ENCODE measurements at places on chromosomes 16 and 17.

GRCh38 chr17:48605409-48605919 lies 678 bp upstream of the HOXB6 start:
- no peak for DNase-seq

GRCh38 chr17:70073310-70073709 lies 1.7 kb upstream of the KCNJ16 start:
- no peak for DNase-seq

DNA sequence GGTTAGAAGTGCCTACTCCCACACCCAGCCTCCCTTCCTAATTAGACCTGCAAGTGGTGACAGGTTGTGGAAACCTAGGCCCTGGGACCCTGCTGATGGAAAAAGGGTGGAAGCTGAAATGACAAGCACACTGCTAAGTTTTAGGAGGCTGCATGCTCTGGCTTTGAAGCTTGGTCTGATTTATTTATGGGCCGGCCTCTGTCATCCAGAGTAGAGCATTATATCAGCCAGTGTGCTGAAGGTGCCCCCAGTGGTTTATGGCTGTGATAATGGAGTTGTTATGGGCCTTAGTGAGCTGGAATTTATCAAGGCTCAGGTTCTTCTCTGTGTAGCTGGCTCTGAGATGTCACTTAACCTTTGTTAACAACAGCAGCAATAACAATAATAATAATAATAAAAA lies 142.6 kb downstream of the UTP18 start:
- no peak for DNase-seq

DNA sequence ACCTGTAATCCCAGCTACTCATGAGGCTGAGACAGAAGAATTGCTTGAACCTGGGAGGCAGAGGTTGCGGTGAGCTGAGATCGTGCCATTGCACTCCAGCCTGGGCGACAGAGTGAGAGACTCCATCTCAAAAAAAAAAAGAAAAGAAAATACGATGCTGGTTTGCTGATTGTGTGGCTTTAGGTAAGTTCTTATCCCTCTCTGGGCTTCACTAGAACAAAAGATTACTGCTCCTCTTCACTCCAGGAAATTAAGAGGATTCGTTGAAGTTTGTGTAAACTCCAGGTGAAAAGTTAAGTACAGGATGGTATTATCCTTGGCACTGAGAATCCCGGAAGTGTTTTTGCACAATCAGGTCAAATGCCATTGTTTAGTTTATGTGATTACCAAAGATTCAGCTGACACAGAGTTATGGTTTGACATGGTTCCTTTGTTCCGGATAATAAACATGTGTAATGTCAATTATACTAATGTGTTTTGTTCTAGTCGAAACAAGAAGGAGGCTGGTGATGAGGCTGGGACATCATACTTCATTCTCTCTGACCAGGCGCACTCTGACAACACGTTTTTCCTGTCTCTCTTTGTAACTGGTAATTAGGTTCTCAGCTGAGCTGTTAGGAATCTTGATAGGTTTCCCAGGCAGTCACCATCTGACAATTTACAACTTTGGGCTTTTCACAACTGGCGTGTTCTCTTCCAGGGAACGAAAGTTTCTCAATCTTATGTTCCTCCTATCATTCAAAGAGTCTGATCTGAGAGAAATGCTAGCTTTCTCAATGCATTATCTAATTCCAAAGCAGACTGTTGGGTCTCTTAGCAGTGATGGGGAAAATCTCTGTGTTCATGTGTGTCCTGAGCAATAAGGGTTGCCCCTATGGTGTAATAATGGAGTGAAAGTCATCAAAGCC lies 10.8 kb upstream of the TAOK1 start:
- DNase-seq, result no peak

GRCh38 chr16:87864331-87864989 lies 4.8 kb downstream of the SLC7A5 start:
- DNase-seq, result no peak

- no peak for DNase-seq
Observed at GRCh38 chr17:81582341-81582740, 30.2 kb upstream of the FAAP100 start.

GRCh38 chr16:86363836-86364618 lies 146.3 kb upstream of the FOXF1 start:
- no peak for DNase-seq

DNA sequence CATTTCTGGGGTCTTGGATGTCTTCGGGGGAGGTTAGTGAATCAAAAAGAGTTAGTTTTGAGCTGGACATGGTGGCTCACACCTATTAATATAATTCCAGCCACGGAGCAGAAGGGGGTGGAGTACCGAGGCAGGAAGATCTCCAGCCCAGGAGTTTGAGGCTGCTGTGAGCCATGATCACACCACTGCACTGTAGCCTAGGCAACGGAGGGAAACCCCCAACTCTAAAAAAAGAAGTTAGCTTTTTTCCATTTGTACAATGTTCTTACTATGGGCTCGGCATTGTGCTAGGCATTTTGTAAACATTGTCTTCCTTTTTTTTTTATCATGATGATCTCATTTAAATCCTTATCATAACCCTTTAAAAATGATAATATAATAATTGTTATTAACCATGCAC lies 8.3 kb upstream of the SNF8 start:
- no peak for DNase-seq

DNA sequence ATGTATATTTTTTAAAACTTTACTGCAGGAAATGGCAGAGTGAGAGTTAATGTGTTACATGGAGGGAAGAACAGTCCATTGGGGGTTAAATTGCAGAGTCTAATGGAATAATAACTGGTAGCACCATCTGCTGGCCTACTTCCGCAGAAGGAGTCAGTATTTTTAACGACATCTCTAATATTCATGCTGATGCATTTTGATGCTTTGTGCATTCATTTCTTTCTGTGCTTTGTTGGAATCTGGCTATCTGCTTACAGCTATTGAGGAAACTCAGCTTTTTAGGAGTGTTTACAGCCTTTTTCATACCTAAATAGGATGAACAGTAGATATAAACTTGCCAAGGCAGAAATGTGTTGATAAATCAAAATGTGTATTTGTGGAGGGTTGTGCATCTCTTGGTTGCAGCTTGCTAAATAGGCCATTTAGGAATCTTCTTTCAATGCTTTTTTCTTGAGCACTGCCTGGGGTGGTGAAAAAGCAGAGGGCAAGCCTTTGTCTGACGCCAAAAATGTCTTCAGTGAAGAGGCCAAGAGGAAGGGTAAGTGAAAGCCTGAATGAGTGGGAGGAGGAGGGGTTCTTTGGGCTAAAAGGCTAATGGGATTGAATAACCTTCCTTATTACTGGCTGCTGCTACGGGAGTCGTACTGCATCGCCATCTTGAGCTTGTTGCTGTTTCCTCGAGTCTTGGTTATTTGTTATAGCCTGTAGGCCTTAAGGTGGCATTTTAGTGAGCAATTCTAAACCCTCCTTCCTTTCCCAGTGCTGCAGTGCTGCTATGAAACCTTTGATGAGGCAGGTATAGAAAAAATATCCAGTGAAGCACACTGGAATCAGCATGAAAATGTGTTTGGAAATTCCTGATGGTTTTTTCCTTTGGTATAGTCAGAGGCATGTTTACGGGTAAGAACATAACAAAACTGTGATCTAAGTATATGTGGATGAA lies 153.3 kb downstream of the CHD9 start:
- peak; percentile 27 for DNase-seq

- no peak for DNase-seq
Observed at GRCh38 chr16:11323551-11324336, 21.5 kb upstream of the RMI2 start.

GRCh38 chr17:51152766-51153209 lies 571 bp upstream of the NME1 start:
- no peak for DNase-seq

GRCh38 chr16:27475561-27475960 lies 73.6 kb downstream of the IL21R start:
- no peak for DNase-seq

GRCh38 chr16:51450376-51450775 lies 299.3 kb upstream of the SALL1 start:
- DNase-seq, result no peak

DNA sequence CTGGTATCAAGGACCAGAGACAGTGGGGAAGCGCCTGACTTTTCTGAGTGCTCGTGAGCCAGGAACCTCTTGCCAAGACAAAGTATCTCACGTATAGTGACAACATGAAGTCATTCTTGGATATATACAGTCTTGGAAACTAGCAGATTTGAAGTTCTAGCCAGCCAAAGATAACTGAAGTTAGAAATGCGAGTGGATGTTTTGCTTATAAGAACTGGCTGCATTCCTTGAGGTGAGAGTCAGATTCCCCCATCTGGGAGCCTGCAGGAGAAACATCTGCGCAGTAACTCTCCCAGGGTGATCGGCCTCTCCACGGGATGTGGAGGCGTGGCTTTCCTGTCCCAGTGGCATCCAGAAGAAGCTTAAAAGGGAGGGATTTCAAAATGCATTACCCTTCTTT lies 89.8 kb downstream of the SHISA6 start:
- no peak for DNase-seq

- no peak for DNase-seq
Observed at GRCh38 chr17:28317966-28318758, 838 bp upstream of the TMEM97 start.

DNA sequence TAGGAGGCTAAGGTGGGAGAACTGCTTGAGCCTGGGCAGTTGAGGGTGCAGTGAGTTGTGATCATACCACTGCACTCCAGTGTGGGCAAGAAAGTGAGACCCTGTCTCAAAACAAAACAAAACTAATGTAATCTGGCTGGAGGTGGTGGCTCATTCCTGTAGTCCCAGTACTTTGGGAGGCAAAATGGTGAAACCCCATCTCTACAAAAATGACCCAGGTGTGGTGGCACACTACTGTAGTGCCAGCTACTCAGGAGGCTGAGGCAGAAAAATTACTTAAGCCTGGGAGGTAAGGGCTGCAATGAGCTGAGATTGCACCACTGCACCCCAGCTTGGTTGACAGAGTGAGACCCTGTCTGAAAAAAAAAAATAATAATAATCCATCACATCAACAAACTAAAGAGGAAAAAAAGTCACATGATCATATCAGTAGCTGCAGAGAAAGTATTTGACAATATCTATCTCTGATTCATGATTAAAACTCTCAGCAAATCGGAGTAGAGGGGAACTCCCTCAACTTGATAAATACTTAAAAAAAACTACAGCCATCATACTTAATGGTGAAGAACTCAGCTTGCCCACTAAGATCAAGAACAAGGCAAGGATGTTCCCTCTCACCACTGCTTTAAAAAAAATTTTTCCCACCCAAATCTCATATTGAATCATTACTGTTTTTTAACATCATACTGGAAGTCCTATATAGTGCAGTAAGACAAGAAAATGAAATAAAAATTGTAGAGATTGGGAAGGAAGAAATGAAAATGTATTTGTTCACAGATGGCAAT lies 31.0 kb downstream of the DHRS7B start:
- no peak for DNase-seq

DNA sequence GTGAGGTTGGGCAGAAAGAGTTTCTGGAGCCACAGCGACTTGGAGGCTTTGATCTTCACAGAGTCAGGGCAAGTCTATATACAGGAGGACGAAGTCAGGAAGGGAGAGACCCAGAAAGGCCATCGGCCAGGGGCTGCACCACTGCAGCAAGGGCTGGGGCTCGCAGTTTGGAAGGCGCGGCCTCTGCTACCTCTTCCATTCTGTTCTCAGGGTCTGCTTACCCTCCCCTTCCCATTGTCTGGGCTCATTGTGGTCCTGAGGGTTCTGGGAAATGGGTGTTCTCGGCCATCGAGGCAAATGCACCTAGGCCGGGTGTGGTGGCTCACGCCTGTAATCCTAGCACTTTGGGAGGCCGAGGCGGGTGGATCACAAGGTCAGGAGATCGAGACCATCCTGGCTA lies 16.0 kb downstream of the ST6GALNAC1 start:
- no peak for DNase-seq

GRCh38 chr17:81309140-81309858 lies 14.2 kb upstream of the SLC38A10 start:
- DNase-seq, result peak; percentile 42
